ENCODE measurements at places on chromosomes 7 and 10. TPM values are rescaled to one million over a fixed set of nuclear protein-coding genes. Genes with fewer than 3 reads are reported as not detected.

MMD2 gene
- not detected for total RNA-seq

NPFFR1 gene
- total RNA-seq: not detected

ACHE gene
- total RNA-seq: 0.21 TPM

GIMAP6 gene
- 29.4 TPM for total RNA-seq

Measured in activated T-helper 2 cell treated with anti-CD3 and anti-CD28 coated beads, Interferon-gamma antibody, Interleukin-2, Interleukin-4, amounts not matched to agents 10 μg/mL and 5 μg/mL and 100 μg/mL, durations not matched to agents 14 hours and 24 hours and 36 hours (primary cell).